ENCODE measurements at places on chromosomes 2 and 18.

- DNase-seq, result no peak
These were observed 19.8 kb upstream of the HNRNPA3 start for GRCh38 chr2:177192788-177193187.

DNA sequence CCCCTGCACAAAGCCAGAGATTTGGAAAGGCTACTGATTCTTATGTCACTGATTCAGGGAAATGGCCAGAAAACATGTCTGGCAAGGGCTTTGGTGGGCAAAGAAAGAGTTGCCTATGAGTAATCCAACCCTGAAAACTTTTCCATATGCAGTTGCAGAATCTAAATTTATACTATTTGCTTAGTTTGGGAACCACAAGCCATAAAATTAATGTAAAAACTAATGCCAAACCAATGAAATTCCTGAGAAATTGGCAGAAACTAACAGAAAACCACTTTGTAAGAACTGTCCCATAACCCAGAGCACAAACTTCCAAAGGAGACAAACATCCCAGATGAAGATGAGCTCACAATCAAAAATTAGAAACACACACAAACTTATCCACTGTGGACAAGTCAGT lies 48.8 kb downstream of the TCF4 start:
- DNase-seq, result no peak

DNA sequence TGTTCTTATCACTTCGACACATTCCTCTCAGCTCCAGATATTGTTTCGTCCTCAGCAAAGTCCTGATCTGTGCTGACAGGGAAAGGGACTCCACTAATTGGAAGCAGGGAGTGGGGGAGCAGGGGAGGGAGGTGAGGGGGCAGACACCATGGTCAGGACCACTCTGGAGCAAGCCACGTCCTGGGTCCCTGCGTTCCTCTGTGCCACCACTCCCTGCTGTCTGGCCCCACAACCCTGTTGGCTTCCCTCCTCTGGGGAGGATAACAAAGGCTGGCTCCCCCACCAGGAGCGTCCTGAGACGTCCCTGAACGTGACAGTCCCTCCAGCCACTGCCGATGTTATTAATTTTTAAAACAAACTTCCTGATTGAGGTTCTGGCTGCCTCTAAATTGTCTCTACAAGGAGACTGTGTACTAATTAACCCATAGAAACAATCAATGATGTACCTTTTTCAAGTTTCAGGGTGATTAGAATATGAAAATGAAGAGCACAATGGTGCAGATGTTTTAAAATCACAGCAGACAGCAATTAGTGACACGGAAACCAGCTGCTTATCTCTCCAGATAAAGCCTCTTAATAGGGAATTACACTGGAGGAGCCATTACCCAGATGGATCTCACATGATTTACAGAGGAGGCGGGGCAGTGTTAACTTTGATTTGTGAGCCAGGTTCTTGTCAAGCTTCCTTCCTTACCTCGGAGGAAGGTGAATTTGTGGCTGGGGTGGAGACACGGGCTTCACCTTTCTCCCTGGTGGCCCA lies 257.5 kb downstream of the SETBP1 start:
- DNase-seq, result peak; percentile 8

GRCh38 chr2:48397846-48398245 lies 132.1 kb upstream of the STON1 start:
- no peak for DNase-seq

DNA sequence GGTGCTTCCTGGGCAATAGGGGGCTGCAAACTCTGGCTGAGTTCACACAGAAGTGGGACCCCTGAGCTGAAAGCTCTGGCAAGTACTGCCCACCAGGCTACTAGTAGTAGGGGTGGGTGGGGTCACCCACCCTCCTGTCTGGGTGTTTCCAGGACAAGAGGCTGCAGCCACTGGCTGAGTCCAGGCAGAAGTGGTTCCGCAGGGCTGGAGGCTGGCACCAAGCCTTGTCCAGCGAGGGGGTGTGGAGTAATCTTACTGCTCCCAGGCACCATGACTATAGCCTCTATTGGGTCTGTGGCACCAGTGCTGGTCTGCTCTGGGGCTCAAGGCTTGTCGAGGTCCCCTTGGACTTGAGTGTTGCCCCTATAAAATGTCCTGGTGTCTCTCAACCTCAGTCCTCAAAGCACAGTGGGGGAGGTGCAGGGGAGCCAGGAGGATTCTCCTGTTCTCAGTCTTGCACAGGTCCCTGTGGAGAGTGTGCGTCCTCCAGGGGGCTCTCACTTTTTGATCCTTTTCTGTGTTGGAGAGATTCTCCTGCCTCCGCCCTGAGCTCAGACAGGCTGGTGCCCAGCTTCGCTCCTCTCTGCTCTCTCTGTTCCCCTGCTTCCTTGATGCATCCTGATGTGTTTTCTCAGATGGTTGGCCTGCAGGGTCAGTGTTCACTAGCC lies 48.1 kb downstream of the NUP35 start:
- DNase-seq, result no peak

DNA sequence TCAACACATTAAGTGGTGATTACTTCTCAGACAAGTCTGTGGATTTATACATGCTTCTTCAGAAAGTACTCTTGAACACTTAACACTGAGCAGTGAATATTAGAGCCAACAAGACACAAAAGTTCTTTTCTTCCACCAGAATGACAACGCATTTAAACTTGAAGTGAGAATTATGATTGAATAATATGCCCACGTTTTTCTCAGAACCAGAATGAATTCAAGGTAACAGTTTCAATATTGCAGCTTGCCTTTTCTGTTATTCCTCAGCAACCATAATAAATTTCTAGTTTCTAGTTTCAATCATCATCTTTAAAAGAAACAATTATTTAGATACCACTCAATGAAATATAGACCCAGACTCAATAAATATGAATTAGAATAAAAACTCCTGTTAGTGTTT lies 547.0 kb downstream of the NUP35 start:
- no peak for DNase-seq

- peak; percentile 80 for DNase-seq
These were observed 355.2 kb downstream of the PARD3B start for GRCh38 chr2:204900487-204900886.

DNA sequence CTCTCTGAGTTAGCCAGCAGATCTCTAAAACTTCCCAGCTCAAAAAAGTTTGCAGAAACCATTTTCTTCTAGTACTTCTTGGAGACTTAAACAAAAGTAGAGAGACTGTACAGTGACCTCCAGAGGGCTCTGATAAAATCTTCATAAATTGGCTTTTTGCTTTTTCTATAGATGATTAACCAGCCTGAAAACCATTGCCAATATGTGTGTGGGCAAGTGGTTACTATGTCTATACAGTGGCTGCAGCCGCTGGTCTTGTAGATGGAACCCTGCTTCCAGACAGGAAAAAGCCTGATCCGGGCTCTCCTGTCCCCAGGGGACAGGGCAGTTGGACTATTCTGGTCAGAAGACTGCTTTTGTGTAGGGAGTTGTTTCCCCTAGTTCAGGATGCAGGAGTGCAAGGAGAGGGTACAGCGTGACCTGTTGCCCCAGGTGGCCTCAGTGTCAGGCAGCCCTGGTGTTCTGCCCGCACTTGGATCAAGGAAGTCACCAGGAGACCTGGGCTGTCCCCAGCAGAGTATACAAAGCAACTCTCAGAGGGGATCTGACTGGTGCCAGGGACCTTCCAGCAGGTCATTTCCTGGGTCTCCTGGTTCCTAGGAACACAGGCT lies 7.3 kb upstream of the PTPRM start:
- no peak for DNase-seq

DNA sequence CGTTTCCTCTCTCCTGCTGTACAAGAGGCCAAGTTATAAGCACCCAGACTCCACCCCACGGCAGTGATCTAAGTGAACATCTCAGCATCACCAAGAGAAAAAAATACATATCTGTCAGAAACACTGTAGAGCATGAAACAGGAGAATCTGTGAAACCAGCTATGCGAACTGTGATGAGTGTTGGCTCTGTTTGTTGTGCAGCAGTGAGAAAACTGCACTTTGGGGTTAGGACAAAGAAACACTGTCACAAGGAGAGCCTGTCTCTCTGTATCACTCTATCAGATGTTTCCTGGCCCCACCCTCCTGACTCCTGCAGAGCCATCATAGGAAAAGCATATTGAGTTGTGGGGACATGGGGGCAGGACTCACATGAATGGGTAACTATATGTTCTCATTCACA lies 87.1 kb downstream of the LAMA3 start:
- DNase-seq, result no peak

DNA sequence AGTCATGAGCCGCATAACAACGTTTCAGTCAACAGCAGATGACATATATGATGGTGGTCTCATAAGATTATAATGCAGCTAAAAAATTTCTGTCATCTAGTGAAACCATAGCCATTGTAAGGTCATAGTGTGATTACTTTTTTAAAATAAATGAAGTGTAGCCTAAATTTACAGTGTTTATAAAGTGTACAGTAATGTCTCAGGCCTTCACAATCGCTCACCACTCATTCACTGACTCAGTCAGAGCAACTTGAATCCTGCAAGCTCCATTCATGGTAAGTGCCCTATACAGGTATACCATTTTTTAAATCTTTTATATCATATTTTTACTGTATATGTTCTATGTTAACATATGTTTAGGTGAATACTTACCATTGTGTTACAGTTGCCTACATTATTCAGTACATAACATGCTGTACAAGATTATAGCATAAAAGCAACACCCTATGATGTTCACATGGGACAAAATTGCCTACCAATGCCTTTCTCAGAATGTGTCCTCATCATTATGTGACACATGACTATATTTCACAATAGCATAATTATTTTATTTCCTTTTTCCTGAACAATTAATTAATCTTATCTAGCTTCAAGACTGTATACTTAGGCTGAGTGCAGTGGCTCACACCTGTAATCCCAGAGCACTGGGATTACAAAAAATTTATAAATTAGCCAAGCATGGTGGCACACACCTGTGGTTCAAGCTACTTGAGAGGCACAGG lies 1115.9 kb upstream of the ZEB2 start:
- DNase-seq, result peak; percentile 43

GRCh38 chr2:133138693-133139092 lies 429.6 kb downstream of the NCKAP5 start:
- peak; percentile 72 for DNase-seq

- no peak for DNase-seq
These were observed 34.5 kb downstream of the LYPD6 start for GRCh38 chr2:149364839-149365238.

- peak; percentile 60 for DNase-seq
These were observed 609 bp downstream of the TPGS2 start for GRCh38 chr18:36828157-36828629.

- DNase-seq, result no peak
These were observed 55.4 kb downstream of the LAMA1 start for GRCh38 chr18:7062236-7062635.

All from epithelial cell of esophagus (primary cell).